ENCODE measurements at places on chromosomes 16 and 17.

GRCh38 chr17:6455321-6455705 is 11.1 kb downstream of the PIMREG start:
- no peak for DNase-seq

GRCh38 chr17:79799174-79799537 is 2.3 kb upstream of the CBX8 start:
- no peak for DNase-seq

DNA sequence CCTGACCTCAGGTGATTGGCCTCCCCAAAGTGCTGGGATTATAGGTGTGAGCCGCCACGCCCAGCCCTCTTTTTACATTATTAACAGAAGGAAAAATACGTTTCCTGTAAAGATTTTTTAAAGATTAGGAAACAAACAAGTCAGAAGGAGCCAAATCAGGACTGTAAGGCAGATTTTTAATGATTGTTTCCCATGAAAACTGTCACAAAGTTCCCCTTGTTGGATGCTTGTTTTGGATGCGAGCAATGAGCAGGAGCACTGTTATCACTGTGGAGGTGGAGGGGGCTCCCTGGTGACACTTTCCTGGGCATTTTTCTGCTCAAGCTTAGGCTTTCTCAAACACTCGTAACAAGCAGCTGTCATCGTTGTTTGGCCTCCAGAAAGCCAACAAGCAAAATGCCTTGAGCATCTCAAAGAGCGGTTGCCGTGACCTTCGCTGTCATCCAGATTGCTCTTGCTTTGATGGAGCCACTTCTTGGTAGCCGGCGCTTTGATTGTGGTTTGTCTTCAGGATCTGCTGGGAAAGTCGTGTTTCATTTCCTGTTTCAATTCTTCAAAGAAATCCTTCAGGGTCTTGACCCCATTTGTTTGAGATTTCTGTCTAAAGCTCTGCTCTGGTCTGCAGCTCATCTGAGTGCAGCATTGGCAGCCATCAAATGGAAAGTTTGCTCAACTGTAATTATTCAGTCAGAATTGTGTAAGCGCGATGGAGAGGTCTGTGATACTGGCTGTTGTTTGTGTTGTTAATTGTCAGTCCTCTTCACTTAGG is 128.7 kb downstream of the RPTOR start:
- DNase-seq: no peak

- no peak for DNase-seq
Measured at GRCh38 chr17:77128896-77129567, 11.7 kb upstream of the SEC14L1 start.

DNA sequence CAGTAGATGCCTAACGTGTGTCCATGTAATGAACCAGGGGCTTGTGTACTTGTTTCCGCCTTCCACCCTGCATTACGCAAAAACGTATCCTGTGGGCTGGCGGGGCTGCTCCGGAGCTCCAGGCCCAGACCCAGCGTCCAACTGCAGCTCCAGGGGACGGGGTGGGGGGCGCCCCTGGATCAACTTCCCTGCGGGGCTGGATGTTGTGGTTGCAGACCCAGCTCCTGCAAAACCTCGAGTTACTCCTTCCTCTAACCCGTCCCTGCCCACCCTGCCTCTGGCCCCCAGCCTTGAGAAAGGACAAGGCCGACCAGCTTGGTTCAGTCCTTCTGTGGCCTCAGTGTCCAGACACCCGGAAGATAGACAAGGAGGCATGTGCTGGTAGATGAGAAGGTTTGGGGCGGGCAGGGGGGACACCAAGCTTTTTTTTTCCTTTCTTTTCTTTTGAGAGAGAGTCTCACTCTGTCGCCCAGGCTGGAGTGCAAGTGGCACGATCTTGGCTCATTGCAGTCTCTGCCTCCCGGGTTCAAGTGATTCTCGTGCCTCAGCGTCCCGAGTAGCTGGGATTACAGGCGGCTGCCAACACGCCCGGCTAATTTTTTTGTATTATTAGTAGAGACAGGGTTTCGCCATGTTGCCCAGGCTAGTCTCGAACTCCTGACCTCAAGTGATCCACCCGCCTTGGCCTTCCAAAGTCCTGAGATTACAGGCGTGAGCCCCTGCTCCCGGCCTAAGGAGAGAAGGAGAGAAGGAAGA is 731 bp upstream of the EXOC7 start:
- DNase-seq: no peak

- DNase-seq: peak; percentile 13
Measured at GRCh38 chr17:70552230-70552981, 383.1 kb downstream of the KCNJ2 start.

DNA sequence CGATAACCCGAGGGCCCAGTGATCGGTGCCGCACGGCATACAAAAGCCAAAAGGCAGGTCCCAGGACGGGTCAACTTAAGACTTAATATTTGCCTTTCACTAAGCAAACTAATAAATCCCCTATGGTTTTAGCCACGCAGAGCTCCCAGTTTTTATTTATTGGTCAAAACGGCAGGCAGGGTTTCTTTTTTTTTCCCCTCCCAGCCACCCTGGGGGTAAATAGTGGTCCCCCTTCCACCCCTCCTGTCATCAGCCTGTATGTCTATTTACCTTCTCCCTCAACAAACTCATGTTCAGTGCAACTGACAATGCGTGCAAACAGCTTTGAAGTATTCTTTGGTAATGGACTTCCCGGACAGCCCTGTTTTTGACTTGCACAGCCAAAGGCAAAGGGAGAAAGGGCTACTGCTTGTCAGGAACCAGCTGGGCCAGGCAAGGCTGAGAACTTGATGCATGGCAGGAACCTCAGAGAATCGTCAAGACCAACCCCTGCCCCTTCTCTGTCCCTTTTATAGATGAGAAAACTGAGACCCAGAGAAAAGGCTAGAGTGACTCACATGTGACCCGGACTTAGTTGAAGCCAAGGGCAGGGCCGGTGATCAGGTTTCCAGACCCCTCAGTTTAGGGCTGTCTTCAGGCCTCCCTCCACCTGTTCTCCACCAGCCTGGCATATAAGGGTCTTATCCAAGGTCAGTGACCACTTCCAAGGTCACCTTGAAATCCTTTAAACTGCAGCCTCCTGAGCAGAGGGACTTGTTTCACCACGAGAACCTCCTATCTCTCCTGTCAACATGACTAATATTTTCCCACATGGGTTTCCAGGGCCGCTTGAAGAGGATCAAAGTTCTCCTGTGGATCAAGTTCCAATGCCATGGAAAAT is 279.0 kb downstream of the SOX9 start:
- DNase-seq: no peak

DNA sequence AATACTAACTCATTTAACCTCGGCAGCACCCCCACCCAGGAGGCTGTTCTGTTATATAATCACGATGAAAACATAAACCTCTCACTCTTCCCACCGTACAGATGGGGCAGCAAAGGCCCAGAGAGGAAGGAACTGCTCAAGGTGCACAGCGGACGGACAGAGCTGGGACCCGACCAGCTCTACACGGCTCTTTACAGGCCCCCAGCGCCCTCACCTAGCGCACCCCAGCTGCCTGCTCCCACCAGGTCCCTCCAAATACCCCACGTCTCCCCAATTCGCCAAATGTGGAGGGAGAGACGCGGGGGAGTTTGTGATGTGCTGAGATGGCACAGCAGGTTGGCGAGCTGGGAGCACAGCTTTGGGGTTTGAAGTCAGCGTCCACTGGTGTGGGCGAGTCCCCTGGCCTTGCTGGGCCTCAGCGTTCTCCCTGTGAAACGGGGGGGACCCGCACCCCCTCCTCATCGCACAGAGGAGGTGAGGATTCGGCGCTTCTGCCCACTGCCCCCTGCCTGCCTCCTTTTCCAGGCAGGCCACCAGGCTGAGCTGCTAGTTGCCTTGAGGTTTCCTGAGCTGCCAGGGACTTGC is 54.1 kb downstream of the CBFA2T3 start:
- DNase-seq: no peak

GRCh38 chr17:34683390-34683789 is 104.0 kb downstream of the TMEM132E start:
- no peak for DNase-seq

GRCh38 chr16:25916037-25916436 is 224.3 kb downstream of the HS3ST4 start:
- DNase-seq: no peak

- no peak for DNase-seq
Measured at GRCh38 chr17:52025236-52025635, 133.3 kb downstream of the CA10 start.

GRCh38 chr17:29585080-29585751 is 4.2 kb downstream of the GIT1 start:
- no peak for DNase-seq

DNA sequence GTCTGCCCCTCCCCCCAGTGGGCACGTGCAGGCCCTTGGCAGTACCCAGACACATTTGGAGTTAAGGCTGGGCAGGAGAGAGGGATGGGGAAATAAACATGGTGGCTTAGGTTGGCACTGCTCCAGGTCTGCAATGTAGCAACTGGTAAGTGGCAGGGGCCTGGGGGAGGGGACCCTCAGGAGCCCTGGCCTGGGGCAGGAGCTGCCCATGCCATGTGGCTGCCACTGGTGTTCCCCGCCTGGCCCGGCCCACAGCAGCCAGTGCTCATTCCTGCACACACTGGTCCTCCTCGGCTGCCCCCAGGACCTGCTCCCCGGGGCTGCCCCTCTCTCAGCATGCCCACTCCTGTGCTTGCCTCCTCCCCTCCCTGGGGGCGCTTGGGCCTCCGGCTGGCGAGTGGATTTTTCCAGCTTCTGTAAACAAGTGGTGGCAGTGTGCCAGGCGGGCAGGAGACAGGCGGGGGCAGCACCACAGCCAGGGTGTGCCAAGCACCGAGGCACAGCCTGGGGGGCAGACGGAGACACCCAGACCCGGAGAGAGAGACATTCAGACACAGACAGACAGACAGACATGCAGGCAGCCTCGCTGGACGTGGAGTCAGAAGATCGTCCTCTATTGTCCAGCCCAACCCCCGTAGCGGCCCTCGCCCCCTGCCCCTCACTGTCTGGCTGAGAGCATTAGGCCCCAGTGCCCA is 9.4 kb downstream of the THRA start:
- no peak for DNase-seq

DNA sequence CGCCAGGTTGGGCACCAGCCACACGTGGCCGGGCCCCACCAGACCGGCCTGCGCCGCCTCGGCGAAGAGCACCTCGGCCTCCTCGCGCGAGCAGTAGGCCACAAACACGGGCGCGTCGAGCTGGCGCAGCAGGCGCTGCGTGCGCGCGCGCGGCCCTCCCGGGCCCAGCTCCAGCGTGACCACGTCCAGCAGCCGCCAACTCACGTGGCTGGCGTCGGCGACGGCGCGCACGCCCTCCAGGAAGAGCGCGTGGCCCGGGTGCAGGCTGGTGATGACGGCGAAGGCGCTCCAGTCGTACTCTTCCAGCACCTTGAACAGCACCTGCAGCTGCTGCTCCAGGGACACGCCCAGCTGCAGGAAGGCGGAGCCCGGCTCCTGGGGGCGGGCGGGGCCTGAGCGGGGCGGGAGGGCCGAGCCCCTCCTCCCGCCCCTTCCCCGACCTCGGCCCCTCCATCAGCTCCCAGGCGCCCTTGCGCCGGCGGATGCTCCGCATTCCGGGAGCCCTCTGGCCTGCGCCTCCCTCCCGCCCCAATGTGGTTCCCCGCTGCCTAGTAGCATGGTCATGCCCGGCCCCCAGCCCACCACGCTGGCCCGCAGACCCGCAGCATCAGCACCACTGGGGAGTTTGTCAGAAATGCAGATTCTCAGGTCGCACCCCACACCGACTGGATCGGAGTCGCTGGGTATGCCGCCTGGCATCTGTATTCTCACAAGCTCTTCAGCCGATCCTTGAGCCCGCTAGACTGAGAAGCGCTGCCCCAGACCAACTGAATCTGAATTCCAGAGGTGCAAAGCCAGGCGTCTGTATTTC is 7.2 kb downstream of the GRIN2C start:
- no peak for DNase-seq

GRCh38 chr16:58582971-58583765 is 46.5 kb downstream of the CNOT1 start:
- DNase-seq: no peak

- DNase-seq: no peak
Measured at GRCh38 chr17:74192950-74193781, 10.3 kb upstream of the RPL38 start.

DNA sequence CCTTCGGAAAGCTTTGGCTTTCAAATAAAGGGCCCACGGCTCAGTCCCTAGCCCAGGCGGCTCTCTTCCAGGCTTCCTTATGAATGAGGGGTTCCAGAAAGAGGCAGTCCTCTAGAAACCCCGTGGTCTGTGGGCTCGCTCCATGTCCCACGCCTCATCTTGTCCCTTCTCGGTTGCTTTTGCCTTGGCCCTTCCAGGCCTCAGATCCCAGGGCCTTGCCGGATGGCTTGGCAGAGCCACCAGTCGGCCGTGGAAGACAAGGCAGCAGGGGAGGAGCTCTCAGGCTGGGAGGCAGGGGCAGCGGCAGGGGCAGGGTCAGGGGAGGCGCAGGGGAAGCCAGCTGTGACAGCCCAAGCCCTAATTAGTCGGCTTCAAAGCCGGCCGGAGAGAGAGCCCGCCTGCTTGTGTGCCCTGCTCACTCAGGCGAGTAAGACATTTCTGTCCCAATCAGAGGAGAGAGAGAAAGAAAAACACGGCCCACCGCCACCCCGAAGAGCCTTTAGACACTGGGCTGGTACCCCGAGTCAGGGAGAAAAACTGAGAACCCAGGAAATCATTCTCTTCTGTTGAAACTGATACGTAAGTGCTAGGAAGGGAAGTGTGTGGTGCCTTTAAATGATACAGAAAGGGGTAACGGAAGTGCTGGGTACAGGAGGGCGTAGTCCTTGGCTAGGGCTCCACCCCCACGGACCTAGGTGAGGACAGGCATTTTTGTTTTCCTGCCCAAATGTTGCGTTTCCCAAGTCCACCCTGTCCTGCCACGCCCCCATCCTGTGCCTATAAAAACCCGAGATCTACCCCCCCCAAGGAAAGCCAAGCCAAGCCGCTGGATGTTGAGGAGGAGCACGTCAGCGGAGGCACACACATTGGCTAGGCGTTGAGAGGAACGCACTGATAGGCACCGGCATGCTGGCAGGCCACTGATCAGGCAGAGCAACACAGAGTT is 27.8 kb upstream of the MEIOC start:
- peak; percentile 46 for DNase-seq

DNA sequence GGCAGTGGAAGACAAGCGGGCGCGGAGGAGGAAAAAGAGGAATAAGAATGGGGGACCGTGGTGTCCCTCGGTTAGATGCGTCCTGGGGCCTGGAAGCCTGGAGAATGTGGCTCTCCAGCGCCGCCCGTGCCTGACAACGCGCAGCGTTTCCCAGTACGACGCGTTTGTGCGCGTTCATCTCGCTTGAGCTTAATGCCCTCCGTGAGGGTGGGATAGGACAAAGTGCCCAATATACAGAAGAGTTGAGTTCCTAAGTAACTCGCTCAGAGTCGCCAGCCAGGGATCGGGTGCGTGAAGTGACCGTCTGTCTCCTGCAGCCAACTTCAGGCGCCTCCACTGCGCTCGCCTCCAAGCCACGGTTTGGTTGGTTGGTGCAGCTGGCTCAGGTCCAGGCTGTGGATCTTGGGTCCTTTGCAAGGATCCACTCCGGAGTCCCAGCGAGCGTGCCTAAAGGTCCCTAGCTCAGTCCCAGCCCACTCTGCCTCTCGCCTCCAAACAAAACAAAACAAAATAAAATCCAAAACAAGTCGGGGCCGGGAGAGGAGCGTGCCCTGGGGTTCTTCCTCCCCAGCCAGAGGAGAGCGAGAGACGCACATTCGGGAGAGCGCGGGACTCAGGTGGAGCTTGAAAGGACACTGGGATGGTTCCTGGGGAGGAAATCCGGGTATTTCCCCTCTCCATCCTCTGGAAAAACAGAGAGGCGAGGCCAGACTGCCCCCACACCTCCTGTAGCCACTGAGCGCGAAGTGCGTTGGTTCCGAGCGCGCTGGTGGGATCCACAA is 974 bp downstream of the GALR2 start:
- no peak for DNase-seq
